ENCODE measurements at places on chromosomes 3 and 15.

DNA sequence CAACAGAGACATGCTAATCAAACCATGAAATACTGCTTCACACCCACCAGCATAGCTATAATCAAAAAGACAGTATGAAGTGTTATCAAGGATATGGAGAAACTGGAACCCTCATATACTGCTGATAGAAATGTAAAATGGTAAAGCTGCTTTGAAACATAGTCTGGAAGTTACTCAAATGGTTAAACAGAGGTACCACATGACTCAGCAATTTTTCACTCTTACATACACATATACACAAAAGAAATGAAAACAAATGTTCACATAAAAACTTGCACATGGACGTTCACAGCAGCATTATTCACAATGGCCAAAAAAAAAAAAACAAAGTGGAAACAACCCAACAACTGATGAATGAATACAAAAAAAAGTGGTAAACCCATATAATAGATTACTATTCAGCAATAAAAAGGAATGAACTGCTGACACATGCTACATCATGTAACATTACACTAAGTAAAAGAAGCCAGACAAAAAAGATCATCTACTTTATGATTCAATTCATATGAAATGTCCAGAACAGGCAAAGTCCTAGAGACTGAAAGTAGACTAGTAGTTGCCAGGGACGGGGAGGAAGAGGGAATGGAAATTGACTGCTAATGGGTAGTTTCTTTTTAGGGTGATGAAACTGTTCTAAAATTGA, 23.2 kb downstream of the ZNF148 start:
- peak; percentile 20 for DNase-seq

DNA sequence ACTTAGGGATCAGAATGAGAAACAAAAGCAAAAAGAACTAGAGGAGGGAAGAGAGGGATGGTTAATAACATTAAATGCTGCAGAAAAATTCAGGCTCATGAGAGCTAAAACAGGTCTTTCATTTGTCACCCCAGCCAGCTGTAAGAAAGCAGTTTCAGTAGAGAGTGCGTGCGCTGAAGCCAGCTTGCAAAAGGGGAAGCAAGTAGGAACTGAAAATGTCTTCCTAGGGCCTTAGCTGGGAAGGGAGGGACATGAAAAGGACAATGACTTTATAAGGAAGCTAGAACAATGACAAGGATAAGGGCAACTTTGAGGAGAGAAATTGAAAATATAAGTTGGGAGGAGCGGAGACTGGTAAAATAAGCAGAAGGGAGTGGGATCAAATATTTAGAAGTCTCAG, 3.1 kb downstream of the CIAO2A start:
- DNase-seq, result peak; percentile 87

DNA sequence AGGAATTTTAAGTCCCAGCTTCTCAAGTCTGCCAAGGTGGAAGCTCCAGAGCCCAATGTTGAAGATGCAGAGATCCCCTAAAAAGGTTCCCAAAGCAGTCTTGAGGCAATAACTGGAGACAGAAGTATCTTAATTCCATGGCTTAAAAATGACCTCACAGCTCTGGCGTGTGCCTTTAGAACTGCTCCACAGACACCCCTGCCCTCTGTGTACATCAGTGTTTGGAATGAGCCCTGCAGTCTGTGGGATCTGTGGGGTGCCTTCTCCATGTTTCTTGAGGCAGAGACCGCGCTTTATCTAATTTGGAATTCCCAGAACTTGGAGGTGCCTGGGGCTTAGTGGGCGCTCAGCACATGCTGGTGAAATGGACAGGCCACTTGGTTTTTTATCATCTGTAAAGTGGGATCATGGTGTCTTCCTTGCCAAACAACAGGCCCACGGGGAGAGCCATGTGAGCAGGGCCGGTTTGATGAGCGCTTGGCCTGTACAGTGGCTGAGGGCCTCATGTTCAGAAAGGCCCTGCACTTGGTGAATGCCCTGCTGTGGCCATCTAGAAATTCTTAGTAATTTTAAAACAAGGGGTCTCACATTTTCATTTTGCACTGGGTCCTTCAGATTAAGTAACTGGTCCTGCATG, 7.1 kb downstream of the ITGA11 start:
- no peak for DNase-seq

DNA sequence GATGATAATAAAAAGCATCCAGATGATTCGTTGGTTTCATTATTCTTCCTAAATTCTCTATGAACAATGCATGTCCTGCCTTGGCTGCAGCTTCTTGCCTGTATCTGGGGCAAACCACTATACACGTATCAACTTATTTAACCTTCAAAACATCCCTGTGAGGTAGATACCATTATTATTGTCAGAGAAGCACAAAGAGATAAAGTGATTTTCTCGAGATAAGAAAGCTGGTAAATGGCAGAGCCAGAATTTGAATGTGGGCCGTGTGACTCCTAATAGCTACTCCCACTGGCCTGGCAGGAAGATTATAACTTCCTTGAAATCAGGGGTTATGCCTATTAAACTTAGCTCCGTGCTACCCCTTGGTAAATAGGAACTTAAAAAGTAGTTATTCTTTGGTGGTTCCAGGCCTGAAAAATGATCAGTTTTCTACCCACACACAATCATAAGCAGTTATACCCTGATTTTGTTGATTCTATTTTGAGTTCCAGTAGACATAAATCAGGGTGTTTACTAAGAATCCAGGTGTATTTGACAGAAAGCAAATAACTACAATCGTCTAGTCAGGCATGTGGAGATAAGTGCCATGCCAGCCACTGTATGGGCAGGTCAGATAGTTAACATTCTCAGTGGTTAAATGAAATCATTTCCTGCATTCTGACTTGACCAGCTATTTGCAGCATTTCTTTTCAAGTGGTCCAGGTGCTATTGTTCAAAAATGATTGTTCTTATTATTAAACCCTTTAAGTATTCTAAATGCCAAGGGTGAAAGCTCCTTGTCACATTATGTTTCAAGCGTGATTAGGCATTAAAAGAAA, 99.2 kb upstream of the LRRN1 start:
- no peak for DNase-seq

DNA sequence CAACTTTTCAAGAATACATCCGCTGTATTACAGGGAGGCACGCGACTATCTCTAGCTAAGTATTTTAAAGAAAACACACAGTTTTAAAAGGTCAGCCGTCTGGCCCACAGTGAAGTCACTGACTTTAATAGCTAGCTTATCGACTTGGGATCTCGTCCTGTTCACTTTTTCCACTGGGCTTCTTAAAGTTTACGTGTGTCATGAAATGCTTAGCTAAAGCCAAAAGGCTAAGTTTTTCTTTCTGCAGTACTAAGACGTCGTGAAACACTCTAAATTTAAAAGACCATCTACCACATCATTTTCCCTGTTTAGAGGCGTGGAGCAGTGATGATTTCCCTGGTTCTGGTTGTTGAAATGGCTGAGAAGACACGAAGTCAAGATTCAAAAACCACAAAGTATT, 27.1 kb downstream of the LRIG1 start:
- DNase-seq, result no peak

GRCh38 chr3:107798381-107798780, 275.6 kb downstream of the BBX start:
- no peak for DNase-seq

DNA sequence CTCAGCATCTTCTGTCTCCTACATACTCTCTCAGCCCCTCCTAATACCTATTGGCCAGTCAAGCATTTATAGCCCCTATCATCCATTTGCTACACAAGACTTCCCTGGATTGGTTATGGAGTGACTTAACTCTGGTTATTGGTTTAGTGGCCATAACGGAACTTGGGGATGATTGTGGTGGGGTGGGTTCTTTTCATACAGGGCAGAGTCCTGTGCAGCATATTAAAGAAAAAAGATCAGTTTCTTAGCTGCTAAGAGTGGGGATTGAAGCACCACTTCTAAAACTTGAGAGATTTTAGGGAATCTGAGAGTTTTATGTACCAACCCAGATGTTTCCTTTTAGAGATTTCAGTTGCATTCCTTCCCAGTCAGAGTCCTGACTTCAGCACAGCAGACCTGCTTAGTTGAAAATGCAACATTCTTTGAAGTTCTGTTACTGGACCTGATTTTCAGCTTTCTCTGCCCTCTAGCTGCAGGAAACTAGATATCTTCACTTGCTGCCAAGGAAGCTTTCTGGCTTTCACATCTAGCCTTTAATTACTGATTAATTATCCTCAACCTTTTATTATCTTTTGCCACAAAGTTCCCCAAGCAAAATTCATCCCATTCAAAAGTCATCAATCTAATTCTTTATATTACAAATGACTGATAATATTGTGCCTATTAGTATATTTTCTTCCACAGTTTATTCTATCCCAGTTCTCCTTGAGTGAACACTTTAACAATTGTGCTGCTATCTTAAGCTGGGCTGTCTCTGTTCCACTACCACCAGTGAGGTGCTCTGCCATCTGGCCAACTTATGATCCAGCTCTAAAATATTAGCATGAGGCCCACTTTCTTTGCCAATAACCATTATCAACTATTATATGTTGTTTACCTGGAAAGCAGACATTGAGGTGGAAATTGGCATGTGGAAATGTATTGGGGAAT, 906.0 kb upstream of the ALCAM start:
- DNase-seq, result no peak

GRCh38 chr15:63063164-63063756, 20.7 kb downstream of the TPM1 start:
- no peak for DNase-seq

DNA sequence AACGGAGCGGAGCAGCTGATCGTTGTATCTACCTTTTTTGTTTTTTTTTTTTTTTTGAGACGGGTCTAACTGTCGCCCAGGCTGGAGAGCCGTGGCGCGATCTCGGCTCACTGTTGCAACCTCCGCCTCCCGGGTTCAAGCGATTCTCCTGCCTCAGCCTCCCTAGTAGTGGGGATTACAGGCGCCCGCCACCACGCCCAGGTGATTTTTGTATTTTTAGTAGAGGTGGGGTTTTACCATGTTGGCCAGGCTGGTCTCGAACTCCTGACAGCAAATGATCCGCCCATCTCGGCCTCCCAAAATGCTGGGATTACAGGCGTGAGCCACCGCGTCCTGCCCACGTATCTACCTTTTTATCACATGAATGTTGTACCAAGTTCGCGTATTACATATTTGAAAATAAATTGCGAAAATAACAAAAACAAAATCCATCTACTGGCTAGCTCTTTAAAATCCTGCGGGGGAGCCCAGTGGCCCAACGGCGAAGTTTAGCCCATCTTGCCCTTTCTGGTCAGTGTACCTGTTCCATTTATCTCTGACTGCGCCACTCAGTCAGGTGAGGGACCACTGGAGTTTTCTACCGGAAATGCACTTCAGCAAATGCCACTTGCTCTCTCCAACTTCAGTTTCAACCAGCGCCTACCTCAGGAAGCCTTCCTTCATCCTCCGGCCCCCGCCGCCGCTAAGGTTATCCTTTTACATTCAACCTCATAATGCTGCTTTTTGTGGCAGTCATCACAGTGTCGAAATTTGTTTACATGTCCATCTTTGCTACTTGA, 1.2 kb upstream of the EIF3J start:
- DNase-seq, result peak; percentile 35

- DNase-seq, result no peak
These were observed 51.8 kb downstream of the ST3GAL6 start for GRCh38 chr3:98814817-98815420.

DNA sequence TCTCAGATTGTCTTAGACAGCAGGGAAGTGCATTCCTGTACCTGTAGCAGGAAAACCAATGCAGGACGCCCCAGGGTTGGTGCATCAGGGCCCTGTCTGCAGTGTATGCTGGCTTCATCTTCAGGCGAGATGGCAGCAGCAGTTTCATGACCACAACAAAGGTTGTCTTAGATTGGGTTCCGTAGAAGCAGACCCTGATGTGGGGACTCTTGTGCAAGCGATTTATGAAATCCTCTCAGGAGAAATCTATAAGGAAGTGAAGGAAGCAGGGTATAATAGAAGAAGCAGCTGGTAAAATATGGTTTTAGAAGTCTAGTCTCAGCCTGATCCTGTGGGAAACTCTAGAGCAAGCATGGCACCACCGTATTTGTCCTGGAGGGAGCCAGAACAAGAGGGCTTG, 25.0 kb downstream of the DNAH1 start:
- no peak for DNase-seq

DNA sequence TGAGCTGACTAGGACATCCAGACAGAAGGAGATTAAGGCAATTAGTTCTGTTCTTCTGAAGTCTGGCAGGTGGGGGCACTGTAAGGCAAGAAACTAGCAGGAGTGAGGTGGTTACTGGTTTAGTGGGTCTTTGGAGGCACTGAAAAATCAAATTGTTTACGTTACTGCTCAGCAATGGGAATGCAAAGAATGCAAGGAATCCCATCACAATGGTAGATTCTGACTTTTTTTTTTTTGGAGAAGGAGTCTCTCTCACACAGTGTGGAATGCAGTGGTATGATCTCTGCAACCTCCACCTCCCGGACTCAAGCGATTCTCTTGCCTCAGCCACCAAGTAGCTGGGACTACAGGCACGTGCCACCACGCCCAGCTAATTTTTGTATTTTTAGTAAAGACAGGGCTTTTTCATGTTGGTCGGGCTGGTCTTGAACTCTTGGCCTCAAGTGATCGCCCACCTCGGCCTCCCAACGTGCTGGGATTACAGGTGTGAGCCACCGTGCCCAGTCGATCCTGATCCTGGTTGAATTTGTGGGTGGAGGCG, 16.4 kb downstream of the FAM107A start:
- no peak for DNase-seq

DNA sequence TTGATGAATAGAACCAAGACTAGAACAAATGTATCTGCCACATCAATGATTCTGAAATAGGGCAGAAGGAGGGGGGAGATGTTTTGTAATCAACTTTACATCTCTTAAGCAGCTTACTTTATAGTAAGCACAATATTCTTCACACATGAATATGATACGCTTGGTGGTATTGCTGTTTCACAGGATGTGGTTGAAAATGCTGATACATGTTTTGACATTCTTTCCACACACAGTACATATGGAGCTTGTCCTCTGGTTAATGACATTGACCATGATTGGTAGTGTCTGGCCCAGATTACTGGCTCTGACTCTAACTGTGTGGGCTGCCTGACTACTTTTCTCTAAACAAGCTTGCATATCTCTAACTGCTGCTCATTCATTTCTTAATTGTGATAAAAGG, 168.9 kb downstream of the KLHL25 start:
- no peak for DNase-seq

- DNase-seq, result no peak
These were observed 619.7 kb upstream of the AGTR1 start for GRCh38 chr3:148077965-148078364.

DNA sequence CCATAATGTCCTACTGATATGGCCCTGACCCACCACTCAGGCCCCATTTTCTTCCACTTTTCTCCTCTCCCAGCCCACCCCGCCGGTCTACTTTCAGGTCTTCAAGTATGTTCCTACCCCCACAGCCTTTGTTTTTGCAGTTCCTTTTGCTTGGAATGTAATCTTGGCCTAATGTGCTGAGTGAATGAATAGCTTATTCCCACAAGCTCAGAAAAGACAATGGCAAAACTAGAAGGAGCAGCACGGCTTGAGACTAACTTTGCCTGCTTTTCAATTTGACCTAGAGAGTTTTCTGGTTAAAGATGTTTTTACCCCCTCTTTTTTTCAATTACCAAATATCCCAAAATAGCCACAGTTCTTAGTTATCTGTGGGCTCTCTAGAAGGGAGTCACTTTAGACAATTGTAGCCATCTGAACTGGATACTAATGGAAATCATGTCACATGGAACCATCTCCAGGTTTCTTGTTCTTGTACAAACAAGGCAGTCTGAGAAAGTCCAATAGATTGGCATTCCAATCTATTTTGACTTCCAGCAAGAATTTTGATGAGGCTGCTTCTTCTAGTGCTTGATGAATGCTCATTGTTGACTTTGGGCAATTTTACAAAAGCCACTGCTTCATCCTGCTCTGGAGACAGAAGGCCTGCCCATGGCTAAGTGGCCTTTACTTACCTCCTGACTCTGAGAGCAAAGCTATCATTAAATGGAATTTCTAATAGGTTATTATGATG, 16.3 kb upstream of the LMCD1 start:
- no peak for DNase-seq

Data from suppressor macrophage treated with lipopolysaccharide for 1 hour (primary cell).